ENCODE measurements at places on chromosomes 5 and 9.

GRCh38 chr9:93025736-93026135, 32.8 kb upstream of the SUSD3 start:
- DNase-seq: no peak

GRCh38 chr9:131562032-131562959, 17.0 kb downstream of the PRRT1B start:
- no peak for DNase-seq

- peak; percentile 52 for DNase-seq
Observed at GRCh38 chr5:153490118-153491037, at the start of gene GRIA1. Gene GRIA1, plus strand, starts transcription at chr5:153490670.

GRCh38 chr9:82761027-82761426, 301.9 kb downstream of the RASEF start:
- no peak for DNase-seq

DNA sequence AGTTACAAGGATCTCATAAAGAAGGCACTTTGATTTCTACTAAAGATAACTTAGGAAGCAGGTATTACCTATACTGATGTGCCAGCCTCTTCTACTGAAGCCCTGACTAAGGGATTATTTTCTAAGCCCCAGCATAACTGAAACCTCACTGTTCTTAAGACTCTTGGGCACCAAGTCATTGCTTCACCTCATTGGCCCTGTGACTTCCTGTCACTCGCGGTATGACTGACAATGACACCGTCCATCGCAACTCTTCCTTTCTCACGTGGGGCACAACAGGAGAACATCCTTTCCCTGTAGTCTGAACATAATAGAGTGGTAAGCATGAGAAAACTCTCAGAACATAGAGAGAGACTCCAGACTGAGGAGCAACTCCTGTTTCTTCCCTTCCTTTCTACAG, 6.4 kb downstream of the OR2V2 start:
- DNase-seq: no peak

DNA sequence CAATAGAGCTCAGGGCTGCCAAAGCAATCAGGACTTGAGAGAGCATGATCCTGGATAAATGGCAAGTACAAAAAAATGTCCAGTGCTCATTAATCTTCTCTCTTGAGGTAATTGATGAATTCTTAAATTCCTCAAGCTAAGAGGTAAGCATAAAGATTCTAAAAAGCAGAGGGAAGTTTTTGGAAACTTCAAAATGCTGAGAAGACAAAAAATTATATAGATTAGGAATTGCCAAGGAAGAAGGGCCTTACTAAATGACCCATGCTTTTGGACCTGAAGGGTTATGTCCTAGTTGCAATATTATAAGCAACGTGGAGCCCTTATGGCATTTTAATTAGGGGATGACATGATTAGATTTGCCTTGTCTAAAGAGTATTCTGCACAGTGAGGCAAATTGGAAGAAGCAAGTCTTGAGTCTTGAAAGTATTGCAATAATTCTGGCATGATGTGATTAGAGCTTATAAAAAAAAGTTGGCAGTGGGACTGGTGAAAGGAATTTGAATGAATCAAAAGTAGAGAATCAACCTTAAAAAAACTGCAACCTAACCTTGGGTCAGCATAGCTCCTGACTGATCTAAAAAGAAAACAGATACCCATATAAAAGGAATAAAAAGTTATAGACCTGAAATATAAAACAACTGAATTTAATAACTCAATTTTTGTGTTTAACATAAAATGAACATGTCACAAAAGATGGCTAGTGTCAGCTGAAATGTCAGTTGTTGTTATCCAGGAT, 323.8 kb upstream of the ARRDC3 start:
- no peak for DNase-seq

DNA sequence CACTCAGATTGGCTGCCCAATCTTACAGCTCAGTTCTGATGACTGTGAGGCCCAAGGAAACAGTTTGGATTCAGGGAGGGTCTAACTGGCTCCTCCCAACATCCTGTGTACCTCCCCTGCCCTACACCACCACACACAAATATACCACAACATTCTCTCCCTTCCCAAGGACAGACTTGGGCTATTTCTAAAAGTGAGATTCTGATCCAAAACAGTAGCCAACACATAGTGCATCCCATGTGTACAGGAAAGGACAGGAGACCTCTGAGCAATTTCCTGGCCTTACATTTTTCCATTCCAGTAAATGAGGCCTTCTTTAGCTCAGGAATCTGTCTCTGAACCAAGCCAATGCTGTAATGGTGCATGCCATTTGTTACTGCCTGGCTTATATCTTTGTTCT, 20.8 kb downstream of the ZNF366 start:
- DNase-seq: no peak

- no peak for DNase-seq
Observed at GRCh38 chr5:175544108-175544511, 65.8 kb downstream of the SFXN1 start.

DNA sequence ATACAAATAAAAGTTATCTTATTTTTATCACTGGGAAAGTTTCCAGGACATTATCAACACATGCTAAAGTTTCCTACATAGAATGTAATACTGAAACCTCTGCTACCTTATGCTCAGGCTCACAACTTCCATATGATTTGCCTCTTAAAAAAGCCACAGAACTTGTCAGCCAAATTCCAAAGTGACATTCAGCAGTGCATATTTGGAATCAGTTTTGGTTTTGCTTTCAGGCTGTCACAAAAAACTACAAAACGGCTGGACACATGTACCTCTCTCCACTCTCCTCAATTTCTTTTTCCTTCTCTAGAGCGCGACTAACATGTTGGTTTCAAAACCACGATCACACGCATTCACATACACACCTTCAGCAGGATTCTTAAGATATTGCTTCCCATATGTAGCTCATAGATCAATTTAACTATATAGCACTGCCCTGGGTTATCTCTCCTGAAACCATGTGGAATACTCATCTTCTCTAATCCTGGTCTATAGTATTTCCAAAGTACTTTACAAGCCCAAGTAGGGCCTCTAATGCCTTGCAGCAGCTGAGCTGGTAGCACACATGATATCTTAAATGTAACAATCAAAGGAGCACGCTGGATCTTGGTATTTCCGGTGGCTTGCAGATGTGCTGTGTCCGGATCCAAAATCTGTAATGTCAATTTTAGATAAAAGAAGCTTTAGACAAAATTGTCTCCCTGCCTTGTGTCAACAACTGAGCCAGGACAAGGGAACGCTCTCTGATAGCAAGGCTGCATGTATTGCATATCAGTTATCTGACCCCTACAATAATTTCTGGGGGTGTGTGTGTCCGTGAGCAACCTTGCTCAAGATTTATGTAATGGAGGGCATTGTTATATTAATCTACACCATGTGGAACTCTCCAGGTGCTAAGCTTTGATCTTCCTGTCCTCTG, 203.2 kb downstream of the DMRT2 start:
- DNase-seq: no peak

DNA sequence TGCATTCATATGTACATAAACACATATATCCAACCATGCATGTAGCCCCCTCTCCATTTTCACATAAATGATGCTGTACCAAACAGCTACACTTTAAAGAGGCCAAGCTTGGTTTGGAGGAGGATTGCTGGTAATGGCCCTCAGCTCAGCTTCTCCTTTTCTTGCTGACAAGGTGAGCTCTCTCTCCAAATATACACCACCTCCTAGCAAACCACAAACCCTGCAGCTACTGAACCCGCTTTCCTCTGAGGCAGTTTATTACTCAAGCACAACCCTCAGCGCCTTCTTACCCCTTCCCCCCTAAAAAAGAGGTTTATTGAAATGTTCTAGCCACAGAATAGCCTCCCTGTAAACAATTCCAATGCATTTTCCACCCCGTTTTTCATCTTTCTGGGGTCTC, 54.0 kb downstream of the ALG2 start:
- no peak for DNase-seq

DNA sequence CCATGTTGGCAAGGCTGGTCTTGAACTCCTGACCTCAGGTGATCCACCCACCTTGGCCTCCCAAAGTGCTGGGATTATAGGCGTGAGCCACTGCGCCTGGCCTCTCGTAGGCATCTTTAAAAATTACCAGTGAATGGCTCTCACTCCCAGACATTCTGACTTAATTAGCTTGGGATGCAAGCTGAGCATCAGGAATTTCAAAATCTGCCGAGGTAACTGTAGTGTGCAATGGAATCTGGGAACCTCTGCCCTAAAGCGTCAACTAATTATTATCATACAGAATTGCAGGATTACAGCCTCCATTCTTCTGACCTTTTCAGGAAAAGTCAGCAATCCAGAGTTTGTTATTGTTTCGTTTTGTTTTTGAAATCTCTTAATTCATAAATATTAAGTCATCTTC, 213.4 kb upstream of the DMAC1 start:
- DNase-seq: no peak

- no peak for DNase-seq
Observed at GRCh38 chr9:20495098-20495497, 127.2 kb downstream of the MLLT3 start.

DNA sequence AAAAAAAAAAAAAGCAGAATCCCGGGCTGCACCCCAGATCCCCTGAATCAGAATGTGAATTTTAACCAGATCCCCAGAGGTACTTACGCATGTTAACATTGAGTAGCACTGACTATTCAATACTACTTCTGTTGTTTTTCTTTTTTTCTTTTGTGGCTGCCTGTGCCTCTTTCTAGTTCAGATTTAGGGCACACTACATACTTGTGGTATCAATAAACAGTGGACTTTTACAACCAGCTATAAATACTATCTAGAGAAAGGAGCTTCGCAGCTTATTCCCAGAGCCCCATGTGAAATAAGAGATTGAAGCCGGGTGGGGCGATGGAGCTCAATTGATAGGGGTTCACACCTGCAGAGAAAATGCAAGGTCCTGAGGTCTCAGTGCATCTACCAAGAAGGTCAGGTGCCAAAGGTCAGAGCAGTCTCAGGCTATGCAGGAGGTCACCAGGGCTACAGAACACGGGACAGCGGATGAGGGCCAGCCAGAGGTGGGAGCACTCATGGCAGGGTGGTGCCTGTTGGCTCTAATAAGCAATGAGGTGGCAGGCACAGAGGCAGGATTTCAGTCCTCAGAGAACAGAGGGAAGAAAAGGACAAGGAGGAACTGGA, 22.3 kb downstream of the WWC1 start:
- no peak for DNase-seq

Measured in head of caudate nucleus (tissue), 42 donors.